ENCODE measurements at places on chromosomes 2 and 18.

GRCh38 chr18:29779096-29779495 lies 1263.4 kb downstream of the DSC3 start:
- no peak for DNase-seq

DNA sequence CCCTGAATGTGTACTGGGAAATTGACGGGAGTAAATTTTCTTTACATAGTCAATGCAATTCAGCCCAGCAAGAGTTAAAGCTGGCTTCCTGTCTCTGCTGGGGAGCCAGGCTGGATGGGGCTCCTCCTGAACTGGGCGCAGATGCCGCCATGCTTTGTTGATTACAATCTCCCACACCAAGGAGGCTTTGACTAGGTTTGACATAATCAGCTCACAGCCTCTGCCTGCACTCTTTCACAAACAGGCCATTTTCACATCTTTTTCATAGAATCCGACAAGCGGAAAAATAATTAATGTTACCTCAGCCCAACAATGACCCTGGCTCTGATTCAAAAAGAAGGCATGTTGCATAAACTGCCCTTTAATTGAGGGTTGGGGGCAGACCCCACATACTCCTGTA lies 54.3 kb downstream of the FOXI3 start:
- no peak for DNase-seq

- DNase-seq: no peak
These were observed 601.0 kb downstream of the SLC4A3 start for GRCh38 chr2:220228310-220229006.

DNA sequence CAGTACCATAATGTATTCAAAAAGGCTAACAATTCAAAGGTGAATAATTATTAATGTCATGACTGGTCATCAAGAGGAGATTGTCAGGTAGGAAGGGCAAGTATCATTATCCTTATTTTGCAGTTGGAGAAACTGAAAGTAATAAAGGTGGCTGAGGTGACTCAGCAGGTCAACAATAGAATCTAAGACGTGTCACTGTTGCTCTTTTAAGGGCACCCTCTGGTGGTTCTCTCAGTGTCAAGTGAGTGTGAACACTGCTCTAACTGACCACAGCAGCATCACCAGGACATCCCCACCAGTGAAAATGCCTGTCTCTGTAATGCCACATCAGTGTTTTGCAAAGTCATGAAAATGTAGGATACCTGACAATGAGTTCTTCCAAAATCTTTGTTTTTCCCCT lies 69.7 kb downstream of the DCC start:
- DNase-seq: no peak

DNA sequence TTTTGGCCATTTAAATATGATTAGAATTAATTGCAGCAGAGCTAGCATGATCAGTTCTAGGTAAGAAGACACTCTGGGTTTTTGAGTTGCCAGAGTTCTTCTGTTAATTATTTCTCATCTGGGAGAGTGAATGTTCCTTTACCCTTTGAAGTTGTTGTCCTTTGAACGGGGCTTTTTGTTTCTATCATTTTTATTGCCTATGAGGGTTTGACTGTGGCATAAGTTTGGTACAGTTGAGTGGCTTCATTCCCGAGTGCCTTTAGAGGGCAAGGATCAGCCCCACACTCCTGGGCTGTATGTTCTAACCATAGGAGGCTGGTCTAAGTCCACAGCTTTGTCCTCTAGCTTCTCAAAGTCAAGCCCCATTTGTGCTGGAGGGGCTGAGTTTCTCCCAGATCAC lies 804.3 kb downstream of the KCNJ3 start:
- DNase-seq: no peak

- DNase-seq: no peak
These were observed 99.5 kb upstream of the AGAP1 start for GRCh38 chr2:235394278-235394828.

DNA sequence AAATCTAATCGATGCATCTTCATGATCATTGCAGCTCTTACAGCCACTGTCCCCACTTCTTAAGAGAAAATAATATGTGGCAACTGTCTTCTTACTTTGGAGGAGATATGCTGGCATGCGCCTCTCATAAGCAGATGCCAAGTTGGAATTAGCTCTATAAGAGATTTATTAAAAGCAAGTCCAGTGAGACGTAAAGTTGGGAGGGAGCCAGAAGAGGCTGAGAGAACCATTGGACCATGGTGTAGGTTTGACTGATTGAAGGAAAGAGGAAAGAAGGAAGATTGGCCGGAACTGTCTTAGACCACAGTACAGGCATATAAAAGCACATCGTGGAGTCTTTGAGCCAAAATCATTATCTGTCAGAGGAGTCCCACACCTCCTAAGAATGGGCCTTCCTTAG lies 265.7 kb upstream of the ZC3H15 start:
- DNase-seq: no peak

- no peak for DNase-seq
These were observed 138.2 kb downstream of the SH3RF3 start for GRCh38 chr2:109266998-109267854.

DNA sequence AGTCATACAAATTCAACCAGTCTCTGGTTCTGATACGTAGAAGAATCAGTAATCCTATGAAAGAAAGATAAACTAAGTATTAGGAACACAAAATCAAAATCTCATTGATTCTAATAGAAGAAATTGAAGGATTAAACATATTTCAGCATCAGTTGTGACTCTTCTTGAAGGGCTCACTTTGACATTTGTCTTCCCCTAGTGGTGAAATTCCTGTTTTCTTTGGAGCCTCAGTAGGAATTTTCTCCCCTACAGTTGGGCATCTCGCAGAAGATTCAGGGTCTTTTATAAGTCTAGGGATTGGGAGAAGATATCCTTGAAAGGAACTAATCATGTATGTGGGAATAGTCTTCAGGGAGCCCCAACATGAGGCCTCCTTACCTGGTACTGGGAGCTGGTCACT lies 2.8 kb upstream of the CRYGB start:
- DNase-seq: no peak

DNA sequence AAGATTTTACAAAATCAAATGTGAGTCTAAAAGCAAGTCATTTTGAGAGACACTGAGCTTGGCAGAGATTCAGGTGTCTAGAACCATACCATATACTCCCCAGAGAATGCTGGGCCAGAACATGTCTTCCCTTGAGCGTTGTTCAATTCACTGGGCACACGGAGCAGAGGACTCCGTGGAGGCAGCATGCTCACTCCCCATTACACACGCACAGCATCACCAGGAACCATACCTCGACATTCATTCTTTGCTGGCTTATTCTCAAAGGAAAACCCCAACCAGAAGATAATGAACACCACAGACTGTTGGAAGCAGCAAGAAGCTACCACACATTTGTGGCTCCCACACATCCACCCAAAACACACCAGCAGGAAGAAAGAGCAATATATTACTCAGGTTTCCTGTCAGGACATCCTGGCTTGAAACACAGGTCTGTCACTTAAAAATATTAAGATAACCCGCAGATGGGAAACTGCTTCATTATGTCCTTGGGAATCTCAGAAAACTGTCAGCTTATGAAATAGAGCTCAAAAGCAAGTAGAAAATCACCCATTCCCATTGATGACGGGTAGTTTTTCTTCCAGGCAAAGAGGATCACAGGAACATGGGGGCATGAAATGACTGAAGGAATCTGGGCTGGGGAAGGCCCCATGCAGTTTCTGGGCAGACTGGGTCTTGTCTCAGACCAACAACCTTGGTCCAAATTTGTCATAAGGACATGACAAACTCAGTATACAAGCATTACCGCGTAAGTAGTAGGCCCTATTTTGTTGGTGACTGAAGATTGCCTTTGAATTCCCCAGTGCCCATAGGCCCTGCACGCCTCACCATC lies 46.4 kb downstream of the PCBP1 start:
- peak; percentile 51 for DNase-seq

- no peak for DNase-seq
These were observed 31.3 kb downstream of the EXOC6B start for GRCh38 chr2:72794572-72794971.

DNA sequence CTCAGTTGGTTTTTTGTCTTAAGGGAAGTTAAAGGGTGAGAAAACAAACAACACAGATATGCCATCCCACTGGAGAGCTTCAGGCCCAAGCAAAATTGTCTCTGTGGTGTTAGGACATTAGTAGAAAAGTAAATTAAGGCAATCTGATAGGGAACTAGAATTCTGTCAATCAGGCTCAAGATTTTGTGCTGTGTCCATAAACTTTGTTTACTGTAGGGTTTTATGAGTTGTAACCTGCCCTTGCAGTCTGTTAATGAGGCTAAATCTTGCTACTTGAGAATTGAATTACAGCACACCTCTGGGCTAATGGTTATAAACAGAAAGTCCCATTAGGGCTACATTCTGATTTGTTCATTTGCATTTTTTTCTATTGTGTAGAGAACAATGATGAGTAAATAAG lies 78.0 kb upstream of the OTX1 start:
- no peak for DNase-seq

- DNase-seq: no peak
These were observed 24.4 kb upstream of the AAK1 start for GRCh38 chr2:69667805-69668382.

DNA sequence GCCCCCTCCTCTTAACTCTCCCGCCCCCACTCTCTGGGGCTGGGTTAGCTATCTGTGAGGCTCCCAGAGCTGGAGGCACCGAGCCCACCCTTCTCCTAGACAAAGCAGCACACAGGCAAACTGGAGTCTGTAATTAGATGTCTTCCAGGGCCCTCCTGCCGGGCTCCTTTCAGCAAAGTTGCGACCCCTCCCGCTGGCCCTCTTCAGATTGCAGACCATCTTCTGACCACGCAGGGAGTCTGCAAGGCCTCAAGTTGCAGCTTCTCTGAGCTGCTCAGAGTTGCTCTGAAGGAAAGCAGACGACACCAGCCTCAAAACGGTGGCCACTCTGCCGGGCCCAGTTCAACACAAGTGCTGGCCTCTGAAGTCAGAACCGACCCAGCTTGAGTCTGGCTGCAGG lies 228.4 kb upstream of the COPS8 start:
- DNase-seq: no peak

DNA sequence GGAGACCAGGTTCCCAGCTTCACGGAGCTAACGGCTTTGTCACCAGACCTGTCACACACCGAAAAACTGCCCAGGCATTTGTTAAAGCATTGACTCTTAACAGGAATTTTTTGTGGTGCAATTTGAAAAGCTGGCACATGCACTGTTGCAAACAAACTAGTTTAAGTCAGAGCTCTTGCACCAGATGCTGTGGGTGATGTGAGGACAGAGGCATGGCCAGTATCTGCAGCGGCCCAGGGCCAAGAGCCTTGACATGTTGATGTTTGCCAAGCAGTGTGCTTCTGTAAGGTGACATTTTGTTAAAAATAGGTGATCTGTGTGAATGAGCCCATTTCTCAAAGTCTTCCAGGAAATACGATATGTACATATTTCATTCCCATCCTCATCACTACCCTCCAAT lies 142.5 kb downstream of the MTCL1 start:
- DNase-seq: no peak

DNA sequence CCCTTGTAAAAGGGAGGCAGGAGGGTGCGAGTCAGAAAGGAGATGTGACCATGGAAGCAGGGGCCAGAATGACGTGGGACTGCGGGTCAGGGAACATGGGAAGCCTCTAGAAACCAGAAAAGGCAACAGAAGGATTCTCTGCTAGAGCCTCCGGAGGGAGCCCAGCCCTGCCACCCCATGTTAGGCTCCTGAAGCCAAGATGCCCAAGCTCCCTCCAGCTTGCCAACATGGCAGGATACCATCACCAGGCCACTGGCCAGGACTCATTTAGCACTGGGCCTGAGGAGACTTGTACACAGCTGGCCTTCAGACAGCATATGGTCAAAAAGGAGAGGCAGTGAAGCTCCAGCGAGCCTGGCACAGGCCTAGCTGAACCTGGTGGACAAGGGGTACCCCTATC lies 5.6 kb downstream of the TMEM247 start:
- DNase-seq: no peak

DNA sequence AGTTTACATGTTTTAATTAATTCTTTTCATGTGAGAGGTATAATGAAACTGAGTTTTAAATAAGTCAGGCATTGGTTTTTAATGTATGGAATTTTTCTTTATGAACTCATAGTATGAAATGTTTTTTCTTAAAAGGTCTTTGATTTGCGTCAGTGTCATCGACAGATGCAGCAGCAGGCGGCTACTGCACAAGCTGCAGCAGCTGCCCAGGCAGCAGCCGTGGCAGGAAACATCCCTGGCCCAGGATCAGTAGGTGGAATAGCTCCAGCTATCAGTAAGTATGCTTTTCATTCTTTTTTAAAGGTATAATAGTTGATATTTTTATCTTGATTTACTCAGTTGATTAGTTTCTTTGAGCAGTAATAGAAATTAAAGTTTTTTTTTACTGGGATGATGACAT lies 46.5 kb downstream of the SMAD4 start:
- no peak for DNase-seq

DNA sequence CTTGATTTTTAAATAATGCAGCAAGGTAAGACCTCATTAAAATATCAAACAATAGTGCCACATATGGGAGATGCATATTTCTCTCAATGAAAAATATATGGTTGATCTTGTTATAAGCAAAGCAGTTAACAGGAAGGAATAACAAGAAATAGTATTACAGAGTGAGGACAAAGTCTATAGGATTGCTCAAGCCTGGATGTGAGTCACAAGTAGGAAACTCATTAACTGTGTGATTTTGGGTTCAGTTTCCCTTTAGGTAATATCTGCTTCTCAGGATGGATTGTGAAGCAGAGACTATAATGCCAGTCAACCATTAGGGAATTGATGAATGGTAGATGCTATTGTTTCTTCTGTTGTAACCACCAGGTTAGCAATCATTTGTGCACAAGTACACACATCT lies 42.9 kb upstream of the SPHKAP start:
- DNase-seq: no peak

DNA sequence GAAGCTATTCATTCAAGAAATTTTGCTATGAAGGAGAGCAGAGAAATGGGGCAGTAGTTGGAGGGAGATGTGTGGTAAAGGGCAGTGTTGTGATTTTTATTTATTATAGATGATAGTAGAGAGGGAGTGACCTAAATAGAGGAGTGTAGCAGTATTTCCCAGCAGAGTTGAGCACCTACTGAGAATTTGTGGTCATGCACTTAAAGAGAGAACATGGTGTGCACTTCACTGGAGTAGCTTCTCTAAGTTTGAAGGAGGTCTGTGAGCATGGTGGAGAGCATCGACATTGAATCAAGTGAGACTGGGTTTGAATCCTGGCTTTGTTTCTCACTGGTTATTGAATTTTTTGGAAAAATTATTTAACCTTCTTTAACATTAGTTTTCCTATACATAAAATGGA lies 129.2 kb downstream of the AQP4 start:
- DNase-seq: no peak

GRCh38 chr2:48312126-48312525 lies 217.8 kb upstream of the STON1 start:
- DNase-seq: no peak

Data from effector memory CD4-positive, alpha-beta T cell (primary cell).